Activated CD4-positive, alpha-beta T cell treated with anti-CD3 and anti-CD28 coated beads for 1 hour (primary cell): ENCODE measurements at places on chromosomes 5 and 9.
A peak's percentile ranks its signal among the peaks of the same experiment; 100 is the strongest.

DNA sequence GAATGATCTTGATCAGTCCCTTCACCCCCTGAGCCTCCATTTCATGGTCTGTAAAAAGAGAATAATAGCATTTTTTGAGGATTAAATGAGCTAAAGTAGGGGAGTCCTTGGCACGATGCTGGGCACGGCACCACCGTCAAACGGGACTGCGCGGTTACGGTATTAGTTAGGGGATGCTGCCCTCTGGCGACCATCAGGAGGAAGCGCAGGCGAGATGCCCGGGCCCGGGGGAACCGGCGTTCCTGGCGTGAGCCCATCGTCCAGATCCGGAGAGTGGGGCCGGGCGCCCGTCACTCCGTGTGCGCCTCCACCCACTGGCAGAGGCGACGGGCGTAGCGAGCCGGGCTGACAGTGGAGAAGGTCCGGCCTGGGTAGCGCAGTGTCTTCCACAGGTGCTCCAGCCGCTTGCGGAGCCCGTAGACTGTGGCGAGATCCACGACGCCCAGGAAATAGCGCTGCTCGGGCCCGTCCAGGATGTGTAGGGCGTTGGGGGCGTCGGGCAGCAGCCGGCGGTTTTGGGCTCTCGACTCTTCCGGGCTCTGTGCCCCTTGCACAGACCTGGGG, 4.8 kb upstream of the ST6GALNAC4 start:
- peak; percentile 71 for DNase-seq

- DNase-seq, result no peak
Observed at GRCh38 chr9:90893706-90894105, 92.1 kb downstream of the SYK start.

DNA sequence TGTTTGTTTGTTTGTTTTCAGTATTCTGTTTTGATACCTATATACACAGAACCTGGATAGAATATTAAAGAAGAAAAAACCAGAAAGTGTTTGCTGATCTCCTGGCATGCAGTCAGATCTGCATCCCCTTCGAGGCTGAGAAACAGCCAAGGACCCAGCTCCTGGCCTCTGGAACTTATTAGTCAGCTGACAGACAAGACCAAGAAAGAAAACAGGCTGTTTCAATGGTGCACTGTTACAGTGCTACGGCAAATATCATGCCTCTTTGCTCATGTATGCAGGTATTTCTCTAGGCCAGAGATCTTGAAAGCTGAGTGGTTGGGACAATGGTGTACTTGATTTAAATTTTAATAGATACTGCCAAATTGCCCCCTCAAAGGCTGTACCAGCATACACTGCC, 95.0 kb downstream of the C5orf15 start:
- no peak for DNase-seq

GRCh38 chr9:127960410-127961154, 20.2 kb downstream of the EEIG1 start:
- no peak for DNase-seq

DNA sequence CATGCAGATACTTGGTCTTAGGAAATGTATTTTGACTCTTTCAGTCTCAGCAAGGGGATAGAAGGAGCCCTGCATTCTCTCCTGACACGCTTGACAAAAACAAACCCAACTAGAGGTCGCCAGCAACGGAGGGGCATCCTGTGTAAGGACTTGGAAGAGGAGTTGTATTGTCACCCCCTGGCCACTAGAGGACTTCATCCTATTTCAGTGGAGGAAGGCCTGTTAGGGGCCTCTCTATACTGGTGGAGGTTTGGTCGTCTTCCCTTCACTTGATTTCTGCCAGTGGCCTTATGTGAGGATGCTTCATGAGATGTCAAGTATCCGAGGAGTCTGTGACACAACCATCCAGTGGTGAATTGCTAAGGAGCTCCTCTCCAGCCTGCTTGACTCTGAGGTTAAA, 122.8 kb upstream of the STC2 start:
- DNase-seq, result no peak

DNA sequence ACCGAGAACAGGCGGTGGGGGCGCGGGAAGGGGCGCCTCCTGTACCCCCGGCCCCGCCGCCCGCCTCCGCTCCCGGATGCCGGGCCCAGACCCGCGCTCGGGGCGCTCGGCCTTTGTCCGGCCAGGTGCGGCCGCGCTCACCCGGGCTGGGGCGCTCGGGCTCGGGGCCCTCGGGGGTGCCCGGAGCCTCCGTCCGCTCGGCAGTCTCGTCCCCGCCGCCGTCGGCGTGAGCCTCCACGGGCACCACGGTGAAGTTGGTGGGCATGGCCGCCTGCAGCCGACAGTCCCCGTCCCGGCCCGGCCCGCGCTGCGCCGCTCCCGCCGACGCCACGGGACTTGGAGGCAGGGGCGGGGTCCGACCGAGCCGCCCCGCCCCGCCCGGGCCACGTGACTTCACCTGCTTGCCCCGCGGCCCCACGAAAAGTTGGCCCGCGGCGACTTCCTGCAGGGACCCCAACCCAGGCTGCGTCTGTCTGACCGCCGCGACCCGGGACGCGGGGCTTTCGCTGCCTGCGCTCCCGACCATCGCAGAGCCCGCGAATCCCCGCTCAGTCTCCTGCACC, at the start of gene SLC12A7:
Gene SLC12A7, minus strand, starts transcription at position 337 of the 563 bp plus-strand sequence. Its CDS starts 72 bp downstream, at position 265.
- peak; percentile 38 for DNase-seq

DNA sequence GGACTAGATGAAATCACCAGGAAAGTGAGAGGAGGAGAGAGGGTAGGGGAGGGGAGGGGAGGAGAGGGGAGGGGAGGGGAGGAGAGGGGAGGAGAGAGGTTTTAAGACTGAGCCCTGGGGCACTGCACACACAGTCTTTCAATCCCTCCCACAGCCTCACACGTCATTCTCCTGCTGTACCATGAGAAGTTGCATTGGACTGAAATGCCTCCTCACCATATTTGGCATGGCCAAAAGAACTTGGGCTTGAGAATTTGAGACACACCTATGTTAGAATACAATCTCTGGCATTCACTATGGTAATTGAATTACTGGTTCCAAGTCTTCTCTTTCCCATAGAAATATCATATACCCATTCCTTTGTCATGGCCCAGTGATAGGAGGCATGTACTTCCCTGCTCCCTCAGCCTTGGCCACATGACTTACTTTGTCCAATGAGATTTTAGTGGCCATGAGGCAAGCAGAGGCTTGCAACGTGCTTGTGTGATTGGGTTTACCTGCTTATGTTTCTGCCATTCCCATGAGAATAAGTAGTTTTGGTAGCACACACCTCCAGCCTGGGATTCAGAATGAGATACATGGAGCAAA, 133.3 kb upstream of the SMARCA2 start:
- DNase-seq, result no peak

DNA sequence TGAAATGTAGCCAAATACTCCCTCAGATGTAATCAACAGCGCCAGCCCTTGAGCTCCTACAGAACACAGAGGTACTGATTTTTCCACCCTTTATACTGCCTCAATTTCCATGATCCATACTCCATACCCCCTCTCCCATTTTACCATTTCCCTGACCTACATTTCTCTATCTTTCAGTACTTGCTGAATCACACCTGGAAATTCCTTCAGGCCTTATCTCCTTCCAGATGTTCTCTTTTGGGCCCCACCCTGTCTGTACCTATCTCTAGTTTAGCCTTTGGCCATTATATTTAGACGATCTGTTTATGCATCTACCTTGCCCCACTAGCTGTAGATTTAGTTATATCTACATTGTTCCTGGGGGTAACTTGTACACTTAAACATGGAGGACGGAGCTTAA, 5.5 kb downstream of the NIM1K start:
- no peak for DNase-seq

- DNase-seq, result no peak
Observed at GRCh38 chr9:98175028-98175569, 17.3 kb downstream of the CORO2A start.

DNA sequence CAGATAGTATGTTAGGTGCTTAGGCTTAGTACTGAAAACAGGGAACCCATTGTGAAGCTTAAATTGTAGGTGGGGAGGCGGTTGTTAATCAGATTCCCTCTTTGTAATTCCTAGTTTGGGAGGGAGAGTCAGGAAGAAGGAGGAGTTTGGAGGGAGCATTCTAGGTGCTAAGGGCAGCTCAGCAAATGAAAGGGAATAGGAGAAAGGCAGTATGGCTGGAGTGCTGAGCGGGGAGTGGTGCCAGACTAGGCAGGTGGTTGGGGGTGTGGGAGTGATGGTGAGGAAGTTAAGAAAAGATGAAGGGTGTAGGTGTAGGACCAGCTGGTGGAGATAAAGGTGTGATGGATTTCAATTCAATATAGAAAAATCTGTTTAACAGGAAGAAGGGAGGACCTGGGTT, 11.1 kb upstream of the GARNL3 start:
- DNase-seq, result no peak

DNA sequence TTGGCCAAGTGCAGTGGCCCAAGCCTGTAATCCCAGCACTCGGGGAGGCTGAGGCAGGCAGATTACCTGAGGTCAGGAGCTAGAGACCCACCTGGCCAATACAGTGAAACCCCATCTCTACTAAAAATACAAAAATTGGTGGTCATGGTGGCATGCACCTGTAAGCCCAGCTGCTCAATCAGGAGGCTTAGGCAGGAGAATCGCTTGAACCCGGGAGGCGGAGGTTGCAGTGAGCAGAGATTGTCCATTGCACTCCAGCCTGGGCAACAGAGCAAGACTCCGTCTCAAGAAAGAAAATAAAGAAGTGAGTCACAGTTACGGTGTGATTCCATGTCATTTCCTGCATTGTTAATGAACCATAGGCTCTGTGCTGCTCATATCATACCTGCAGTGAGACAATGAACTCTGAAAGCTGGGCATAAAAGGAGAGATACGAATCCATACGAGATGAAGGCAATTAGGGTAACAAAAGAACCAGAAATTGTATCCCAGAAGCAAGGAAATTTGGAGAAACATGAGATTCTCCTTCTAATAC, 44.6 kb downstream of the TIMD4 start:
- no peak for DNase-seq

DNA sequence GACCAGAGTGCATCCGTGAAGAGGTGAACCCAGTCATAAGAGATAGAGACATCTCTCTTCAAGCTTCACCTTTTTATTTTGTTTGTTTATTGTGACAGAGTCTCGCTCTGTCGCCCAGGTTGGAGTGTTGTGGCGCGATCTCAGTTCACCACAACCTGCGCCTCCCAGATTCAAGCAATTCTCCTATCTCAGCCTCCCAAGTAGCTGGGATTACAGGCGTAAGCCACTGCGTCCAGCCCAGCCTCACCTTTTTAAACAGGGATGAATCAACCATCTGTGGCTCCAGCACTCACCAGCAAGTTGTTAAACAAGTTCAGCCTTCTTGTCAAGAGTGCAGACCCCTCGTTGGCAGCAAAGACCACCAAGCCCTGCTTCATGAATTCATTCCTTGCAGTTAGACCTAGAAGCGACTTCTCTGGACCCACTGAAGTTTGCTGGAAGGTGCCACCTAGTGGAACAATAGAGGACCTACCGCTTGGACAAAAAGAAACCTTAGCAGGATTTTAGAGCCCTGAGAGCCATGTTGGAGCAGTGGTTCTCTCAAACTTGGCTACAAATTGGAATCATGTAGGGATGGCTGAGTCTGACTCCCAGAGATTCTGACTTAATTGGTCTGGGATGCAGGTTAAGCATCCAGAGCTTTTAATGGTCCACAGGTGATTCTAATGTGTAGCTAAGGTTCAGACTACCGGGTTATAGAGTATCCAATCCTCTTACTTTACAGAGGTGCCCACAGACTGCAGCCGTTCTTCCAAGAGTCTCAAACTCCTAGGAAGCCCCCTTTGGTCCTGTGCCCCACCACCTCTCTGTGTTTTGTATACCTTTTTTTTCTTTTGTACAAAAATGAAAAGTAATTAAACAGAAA, 10.5 kb upstream of the GALNT10 start:
- peak; percentile 11 for DNase-seq

GRCh38 chr9:113755433-113755832, 120.7 kb upstream of the ZNF618 start:
- no peak for DNase-seq

GRCh38 chr5:60178101-60178500, 284.6 kb upstream of the PDE4D start:
- no peak for DNase-seq

GRCh38 chr5:93602241-93603077, 19.4 kb downstream of the NR2F1 start:
- DNase-seq, result no peak

GRCh38 chr5:157718519-157718918, 12.7 kb upstream of the THG1L start:
- DNase-seq, result no peak

- DNase-seq, result no peak
Observed at GRCh38 chr5:119313197-119313596, 42.6 kb upstream of the TNFAIP8 start.

DNA sequence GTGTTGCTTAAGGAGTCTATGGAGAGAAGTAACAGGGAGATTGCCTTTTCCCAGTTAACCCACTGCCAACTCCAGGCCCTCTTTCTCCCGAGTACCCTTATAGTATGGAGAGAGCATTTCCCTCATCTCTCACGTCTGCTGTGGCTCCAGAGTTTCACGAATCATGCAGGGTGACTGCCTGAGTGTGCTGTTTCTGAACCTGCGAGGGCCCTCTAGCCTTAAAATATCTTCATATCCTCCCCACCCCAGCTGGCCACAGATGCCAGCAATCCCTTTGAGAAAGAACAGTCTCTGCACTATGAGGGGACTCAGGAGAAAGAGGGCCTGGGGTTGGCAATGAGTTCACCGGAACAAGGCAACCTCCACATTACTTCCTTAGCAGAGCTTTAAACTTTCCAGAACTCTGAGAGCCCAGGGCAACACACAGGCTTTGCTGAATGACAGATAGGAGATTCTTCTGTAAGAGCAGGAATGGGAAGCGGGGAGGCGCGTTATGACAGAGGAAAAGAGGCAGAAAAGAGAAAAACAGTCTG, 81.6 kb upstream of the ANKH start:
- DNase-seq, result no peak

GRCh38 chr5:6596388-6596787, 36.5 kb downstream of the NSUN2 start:
- DNase-seq, result no peak

DNA sequence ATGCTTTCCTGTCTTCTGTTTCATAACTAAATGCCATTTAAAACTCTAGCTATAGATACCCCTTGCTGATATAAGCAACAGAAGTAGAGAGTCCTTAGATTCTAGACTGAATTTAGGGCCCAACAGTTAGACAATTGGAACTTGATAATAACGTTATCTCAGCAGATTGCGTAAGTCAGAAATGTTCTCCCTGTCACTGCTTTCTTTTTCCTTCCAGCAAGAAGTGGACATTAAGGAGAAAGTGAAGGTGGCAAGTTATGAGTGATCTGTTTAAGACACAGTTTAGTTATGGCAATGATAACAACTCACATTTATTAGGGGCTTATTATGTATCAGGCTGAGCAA, 6.9 kb upstream of the GLIS3 start:
- no peak for DNase-seq

GRCh38 chr9:114969269-114969668, 38.9 kb upstream of the TNFSF8 start:
- no peak for DNase-seq

GRCh38 chr5:62322484-62322883, 16.5 kb downstream of the KIF2A start:
- DNase-seq, result no peak
